Right ventricle myocardium inferior (tissue), 1 donor: ENCODE measurements at places on chromosomes 4 and X. TPM values are rescaled to one million over a fixed set of nuclear protein-coding genes. Genes with fewer than 3 reads are reported as not detected.

GRCh38 chrX:66163849-66164411, at the start of gene HEPH:
Gene HEPH (plus strand): TSS chrX:66164247. CDS start chrX:66170571, 6,324 bp downstream.
- DNase-seq, result no peak

GRCh38 chr4:15653864-15654592, 1.1 kb downstream of the FBXL5 start:
- DNase-seq, result no peak

- DNase-seq, result peak; percentile 88
These were observed 19.5 kb upstream of the CCNI start for GRCh38 chr4:77095101-77095821.

- no peak for DNase-seq
These were observed 1.4 kb downstream of the DCHS2 start for GRCh38 chr4:154490234-154490582.

DNA sequence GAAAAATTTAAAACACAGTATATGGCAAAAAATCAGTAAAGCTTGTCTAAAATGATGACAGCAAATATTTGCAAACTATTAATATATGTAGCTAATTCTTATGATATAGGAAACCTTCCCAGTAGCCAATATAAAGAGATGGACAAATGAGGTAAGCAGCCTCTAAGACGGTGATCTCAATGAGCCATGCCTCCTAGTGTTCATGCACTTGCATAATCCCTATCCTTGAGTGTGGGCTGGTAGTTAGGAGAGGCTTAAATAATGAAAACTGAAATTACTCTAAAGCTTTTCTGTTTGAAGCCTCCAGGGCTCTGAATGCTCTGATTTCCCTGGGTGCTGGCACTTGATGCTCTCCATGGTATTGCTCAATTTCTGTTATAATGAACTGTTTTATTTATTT, 24.6 kb upstream of the ARMCX4 start:
- no peak for DNase-seq

DNA sequence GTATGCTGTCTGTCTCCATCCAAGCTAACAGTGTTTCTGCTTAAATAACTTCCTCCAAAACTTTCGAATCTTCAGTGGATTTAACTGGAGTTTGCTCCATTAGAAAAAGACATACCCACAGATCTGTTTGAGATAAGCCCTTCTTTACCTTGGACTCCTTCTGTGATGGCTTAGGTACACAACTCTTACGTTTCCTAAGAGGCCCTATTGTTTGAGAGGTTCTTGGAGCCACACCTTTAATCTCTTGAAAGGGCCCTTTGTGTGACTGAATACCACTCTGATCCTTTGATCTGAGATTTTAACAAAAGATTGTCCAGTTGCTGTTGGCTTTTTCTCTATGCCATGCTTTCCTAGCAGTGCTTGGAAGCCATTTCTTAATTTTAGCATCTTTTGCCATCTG, 92.5 kb downstream of the AKAP4 start:
- DNase-seq, result no peak

DNA sequence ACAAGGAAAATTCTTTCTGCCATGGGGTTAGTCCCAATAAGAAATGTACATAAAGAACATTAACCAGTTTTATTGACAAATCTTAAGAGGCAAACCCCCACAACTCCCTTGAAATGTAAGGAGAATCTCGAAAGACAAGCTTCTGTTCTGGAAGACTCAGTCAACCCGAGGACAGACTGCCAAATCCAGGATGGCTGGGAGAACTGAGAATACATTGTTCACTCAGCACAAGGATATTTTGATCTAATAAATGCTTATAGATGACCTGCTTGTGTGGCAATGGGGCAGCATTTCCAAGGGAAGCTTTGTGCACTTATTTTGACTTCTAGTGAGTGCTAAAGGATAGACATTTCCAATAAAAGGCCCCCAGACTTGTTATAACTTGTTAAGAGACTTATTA, 280.4 kb downstream of the DHX15 start:
- DNase-seq, result no peak

The FNIP2 gene
- 46.2 TPM for total RNA-seq

The C4orf36 gene
- total RNA-seq, result 0.78 TPM

The ZGRF1 gene
- total RNA-seq, result 2.1 TPM

The NMU gene
- total RNA-seq, result not detected
